Left renal pelvis (tissue), 4 donors: ENCODE measurements at places on chromosomes 2 and 18. TPM values are rescaled to one million over a fixed set of nuclear protein-coding genes. Genes with fewer than 3 reads are reported as not detected.

Gene DTNA
- 20.8 TPM for polyA plus RNA-seq

Gene EVX2
- not detected for polyA plus RNA-seq

Gene DOK1
- polyA plus RNA-seq = 9.0 TPM

Gene C2orf78
- not detected for polyA plus RNA-seq

Gene FTCDNL1
- 0.11 TPM for polyA plus RNA-seq

Gene GPR75
- 1.8 TPM for polyA plus RNA-seq

Gene GCKR
- polyA plus RNA-seq = 0.16 TPM

DNA sequence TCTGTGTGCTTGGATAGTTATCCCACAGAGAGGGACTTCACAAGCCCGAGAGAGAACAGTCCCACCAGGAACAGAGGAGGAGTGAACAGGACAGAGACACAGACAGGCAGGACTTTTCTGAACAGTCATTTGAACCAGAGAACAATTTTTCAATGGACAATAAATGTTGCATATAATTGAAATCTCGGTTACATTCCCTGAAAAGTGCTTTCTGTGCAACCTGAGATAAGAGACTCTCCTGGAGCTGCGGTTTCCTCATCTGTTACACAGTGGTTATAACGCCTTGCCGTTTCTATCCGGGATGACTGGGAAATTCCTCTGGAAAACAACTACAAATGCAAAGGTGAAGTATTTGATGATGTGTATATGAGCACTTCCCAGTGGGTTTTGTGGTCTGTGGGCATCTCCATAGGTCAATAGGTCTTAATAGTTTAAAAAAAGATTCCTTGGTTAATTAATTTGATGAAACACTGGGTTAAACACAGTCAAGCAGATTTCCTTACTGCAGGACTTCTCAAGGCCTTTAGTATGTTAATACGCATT is 87.2 kb upstream of the HPCAL1 start:
- no peak for DNase-seq

- DNase-seq = no peak
These were observed 121.0 kb upstream of the MYO3B start for GRCh38 chr2:170056900-170057299.

DNA sequence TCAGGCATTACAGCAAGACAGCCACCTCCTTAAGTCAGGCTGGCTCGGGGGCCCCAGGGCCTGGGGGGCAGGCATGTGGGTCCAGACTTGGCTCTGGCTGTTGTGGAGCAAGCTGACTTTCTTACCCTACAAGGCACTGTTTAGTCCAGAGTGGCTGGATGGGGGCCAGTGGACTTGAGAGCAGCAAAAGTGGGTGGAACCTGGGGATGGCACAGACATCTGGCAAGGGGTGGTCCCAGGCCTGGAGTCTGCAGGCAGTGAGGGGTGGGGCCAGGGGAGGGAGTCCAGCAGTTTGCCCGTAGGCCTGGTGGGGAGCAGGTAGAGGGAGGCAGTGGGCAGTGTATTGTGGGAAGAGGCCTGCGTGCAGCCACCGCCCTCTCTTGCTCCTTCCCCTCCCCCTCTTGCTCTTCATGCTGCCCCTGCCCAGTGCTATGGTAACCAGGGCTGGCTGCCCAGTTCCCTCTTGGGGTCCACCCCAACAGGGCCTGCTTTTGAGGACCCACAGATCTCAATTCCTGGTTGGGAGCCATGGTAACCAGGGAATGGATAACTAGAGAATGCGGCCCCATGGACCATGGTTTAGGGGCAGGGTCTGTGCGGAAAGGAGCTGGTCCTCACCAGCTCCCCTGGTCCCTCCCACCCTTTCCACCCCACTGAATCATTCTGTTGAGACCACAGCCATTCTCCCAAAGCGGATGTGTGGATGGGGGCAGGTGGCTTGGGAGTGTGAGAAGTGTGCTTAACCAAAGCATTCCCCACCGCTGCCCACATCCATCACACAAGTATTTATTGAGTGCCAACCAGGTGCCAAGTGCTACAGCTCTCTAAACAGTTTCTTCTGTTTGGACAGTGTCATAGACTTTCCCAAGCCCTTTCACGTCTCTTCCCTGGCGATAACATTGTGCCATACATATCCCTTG is 19.3 kb downstream of the SPEG start:
- no peak for DNase-seq

GRCh38 chr2:85175369-85176299 is 42.4 kb downstream of the TCF7L1 start:
- DNase-seq = no peak

- no peak for DNase-seq
These were observed 122.5 kb downstream of the FHOD3 start for GRCh38 chr18:36419900-36420531.

- DNase-seq = no peak
These were observed 170.4 kb downstream of the NCK2 start for GRCh38 chr2:105915005-105915558.

GRCh38 chr2:101234169-101234938 is 18.3 kb upstream of the CNOT11 start:
- DNase-seq = no peak

DNA sequence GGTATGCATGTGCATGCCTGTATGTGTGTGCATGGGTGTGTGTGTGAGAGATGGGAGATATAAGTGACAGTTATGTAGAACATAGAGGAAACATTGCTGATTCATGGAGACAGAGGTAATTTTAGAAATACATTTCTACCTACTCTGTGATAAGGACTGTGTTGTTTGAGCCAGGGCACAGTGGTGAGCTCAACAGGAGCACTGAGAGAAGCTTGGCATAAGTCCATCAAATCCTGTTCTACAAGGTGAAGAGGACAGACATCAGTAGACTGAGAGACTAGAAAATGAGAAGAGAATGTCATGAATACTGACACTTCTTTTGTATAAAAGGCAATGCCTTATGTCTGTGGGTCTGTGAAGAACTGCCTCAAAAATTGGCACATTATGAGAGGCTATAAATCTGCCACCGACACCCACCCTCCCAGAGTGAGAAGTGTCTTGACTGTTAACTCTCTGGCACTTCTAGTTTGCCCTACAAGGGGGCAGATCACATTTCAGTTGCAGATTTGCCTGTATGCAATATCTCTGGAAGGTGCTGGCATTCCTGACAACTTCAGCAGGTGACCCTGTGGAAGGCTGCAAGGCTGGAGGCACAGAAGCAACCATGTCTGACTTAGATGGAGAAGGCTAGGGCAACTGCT is 962.3 kb upstream of the NRXN1 start:
- no peak for DNase-seq

GRCh38 chr2:112829961-112830681 is 6.5 kb downstream of the IL1B start:
- DNase-seq = no peak

DNA sequence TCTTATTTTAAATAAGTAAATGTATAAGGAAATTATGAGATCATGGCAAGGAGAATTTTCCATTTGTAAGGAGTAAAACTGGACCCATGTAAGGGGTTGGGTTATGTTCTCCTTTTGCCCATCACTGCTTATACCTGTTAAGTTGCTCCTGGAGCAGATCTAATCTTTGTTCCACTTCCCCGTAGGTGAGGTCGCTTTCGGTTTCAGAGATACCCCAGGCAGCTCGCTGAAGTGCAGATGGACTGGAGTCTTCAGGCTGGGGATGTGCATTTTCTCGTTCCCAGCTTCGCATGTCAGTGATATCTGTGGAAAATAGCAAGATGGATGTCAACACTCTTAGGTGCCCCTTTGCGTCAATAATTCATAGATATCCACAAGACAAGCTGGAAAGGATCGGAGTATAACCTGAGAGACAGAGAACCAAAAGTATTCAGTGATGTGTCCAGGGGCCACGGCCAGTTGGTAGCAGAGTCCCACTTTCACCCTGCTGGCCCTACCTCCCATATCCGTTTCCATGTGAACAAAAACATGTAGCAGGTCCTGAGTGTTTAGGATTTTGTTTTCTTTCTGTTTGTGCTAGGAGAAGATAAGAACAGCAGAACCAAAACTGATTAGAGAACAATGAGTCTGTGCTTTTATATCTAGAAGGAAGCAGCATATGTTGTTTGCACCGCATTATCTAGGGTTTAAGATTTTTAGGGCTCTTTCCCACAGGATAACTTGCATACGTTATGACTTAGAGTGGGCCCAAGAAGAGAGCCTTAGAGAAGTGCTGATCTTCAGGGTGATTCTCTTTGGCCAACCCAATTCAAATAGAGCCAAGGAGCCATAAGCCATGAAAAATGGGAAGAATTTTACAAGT is 36.0 kb downstream of the GCA start:
- no peak for DNase-seq

DNA sequence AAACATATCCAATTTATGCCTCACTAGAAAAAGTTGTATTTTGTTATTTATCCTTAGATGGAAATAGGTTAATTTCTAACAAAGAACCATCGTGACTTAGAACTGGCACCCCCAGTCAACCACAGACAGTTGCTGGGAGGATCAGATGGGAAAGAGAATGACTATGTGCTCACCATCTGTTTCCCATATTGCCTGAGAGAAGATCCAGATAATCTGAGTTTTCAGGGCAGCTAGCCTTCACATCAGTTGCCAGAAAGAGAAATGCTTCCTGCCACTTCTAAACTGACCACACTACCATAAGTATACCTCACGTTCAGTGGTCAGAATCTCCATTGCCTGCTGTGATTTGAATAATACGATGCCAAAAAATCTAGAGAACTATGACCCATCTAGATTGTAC is 28.4 kb upstream of the NEB start:
- no peak for DNase-seq

- no peak for DNase-seq
These were observed 334.7 kb upstream of the GULP1 start for GRCh38 chr2:187956906-187957534.

GRCh38 chr2:233117351-233117750 is 57.2 kb downstream of the INPP5D start:
- no peak for DNase-seq
